ENCODE measurements at places on chromosomes 13 and 19.

DNA sequence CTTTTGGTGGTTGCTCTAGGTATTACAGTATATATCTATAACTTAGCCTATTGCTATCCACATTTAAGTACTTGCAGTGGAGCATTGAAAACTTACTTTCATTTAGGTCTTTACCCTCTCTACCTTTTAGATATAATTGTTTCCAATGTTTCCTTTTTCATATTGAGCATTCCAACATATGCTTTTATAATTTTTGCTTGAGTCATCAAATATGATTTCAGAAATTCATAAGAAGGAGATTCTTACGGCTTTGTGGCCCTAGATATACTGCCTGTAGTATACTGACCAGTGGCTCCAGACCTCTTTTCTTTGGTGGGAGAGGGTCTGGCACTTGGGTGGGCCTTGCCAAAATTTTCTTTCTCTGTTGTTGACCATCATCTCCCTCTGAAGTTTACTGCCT lies 32.8 kb upstream of the ZNF850 start:
- DNase-seq = no peak

GRCh38 chr13:78602561-78603239 lies 652 bp downstream of the POU4F1 start:
- DNase-seq = no peak

- no peak for DNase-seq
These were observed 96.9 kb downstream of the TBC1D4 start for GRCh38 chr13:75384879-75385707.

- DNase-seq = no peak
These were observed 229.6 kb upstream of the HTR2A start for GRCh38 chr13:47126432-47126831.

DNA sequence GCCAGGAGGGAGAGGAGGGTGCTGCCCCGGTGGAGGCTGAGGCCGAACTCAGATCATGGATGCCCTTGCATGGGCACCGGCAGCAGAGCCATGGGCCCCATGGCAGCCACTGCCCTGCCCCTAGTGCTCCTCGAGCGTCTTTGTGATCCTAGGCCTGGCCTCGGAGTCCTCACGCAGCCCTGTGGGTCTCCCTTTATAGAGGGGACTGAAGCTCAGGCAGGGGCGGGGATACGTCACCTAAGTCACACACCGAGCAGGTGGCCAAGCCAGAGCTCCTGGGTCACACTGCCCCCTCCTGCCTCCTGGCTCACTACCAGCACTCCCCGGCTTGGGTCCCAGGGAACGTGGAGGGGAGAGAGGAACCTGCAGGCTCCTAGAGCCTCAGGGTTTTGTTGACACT lies 28.7 kb downstream of the DHX34 start:
- DNase-seq = no peak

DNA sequence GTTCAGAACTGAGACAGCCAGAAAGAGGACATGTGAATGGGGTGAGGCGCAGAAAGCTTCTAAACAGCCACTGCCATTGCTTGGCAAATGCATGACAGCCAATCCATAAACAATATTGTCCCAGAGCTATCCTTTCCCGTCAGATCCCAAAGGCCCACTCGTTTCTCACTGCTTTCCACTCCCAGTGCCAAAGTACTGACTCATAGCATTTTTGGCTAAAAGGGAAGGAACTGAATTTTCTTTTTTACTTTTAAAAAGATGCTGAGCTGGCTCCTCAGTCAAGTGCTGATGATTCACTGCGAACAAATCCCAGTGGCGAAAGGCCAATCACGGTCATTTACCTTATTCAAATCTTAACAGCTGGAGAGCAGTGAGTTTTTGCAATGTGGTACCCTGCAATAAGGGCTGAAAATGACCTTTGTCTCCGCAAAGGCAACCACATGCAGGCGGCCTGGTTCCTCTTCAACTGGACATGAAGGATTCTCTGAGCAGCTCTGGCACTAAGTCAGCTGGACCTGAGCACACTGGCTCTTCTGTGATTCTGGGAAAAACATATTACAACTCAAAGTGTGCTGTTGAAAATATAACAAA lies 151.7 kb downstream of the DCLK1 start:
- no peak for DNase-seq

DNA sequence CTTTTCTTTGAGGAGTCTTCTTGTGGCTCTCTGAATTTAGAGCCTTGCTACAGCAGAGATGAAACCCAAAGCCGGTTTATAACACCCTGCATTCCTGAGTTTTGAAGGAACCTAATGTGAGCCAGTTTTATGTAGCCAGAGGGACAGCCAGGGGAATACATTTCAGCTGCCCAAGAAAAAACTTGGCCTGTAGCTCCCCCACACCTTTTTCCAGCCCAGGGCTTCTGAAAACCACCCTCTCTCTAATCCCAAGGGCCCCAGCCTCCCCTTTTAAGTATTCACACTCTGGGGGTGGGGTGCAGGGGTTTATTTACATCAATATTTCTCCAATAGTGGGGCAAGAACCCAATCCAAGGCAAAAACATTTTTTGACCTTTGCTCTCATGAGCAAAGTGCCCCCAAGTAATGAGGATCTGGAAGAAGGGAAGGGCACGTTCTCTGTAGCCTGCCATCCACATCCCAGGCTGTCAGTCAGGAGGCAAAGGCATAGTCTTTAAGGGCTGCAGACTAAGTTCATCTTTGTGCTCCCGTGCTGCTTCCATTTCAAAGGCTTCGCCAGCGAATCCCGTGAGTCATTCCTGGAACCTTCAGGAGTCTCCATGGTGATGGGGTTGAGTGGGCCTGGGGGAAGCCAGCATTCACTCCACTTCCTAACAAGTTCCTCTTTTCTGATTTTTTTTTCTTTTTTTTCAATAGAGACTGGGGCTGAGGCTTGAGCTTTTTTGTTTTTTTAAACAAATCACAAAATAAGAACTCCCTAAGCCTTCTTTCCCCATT lies 33.2 kb upstream of the MEDAG start:
- DNase-seq = no peak

Data from activated gamma-delta T cell treated with Interleukin-2 at 50 U/mL for 16 hours (primary cell).